Mesothelial cell of epicardium (in vitro differentiated cells): ENCODE measurements at places on chromosomes 1 and 21. TPM values are rescaled to one million over a fixed set of nuclear protein-coding genes. Genes with fewer than 3 reads are reported as not detected.

GRCh38 chr1:168466714-168467131 is 77.1 kb downstream of the XCL2 start:
- H3K36me3 ChIP-seq = peaks cover under 1% of the 10 kb centered on the region
- no peak for DNase-seq
- H3K4me3 ChIP-seq = no peak overlapping the region

DNA sequence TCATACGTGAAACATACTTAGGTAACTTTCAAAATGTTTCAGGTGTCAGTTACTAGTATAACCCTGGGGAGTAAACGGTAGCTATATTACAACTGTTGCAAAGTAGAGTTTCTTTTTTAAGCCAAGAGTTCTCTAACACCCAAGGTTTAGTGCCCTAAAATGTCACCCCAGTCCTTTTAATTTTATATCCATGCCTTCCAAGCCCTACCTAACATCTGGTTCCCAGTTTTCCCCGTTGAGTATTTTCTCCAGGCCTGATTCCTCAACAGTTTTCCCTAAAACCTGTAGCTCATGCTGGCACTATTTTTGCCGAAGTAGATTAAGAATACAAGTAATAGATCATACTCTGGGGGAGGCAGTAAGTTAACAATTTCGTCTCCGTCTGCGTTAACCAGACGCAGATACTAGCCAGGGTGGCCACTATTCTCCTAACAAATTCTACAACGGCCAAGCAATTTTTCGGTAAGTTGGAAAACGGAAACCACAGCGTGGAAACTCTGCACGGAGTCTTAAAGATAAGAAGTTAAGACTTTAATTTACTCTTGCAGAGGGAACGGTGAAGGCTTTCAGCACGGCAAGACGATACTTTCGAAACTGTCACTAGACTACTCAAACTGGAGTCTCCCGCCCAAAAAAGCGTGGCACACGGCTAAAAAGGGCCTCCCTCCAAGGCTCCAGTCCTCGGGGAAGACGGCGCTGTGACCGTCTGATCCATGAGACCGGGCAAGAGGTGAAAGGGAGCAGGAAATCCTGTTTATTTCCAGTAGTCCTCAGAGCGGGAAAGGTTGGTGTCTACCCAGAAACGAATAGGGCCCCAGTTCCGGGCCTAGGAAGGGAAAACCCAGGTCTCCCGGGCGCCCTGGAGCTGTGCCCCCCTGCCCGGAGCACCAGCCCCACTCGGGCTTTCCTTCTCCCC is 945 bp downstream of the SRSF4 start:
- H3K36me3 ChIP-seq = peaks cover 8% of the 10 kb centered on the region
- peaks cover 37% of the 10 kb centered on the region for H3K4me1 ChIP-seq
- H3K27ac ChIP-seq = peak overlapping the region; percentile 98
- DNase-seq = no peak

DNA sequence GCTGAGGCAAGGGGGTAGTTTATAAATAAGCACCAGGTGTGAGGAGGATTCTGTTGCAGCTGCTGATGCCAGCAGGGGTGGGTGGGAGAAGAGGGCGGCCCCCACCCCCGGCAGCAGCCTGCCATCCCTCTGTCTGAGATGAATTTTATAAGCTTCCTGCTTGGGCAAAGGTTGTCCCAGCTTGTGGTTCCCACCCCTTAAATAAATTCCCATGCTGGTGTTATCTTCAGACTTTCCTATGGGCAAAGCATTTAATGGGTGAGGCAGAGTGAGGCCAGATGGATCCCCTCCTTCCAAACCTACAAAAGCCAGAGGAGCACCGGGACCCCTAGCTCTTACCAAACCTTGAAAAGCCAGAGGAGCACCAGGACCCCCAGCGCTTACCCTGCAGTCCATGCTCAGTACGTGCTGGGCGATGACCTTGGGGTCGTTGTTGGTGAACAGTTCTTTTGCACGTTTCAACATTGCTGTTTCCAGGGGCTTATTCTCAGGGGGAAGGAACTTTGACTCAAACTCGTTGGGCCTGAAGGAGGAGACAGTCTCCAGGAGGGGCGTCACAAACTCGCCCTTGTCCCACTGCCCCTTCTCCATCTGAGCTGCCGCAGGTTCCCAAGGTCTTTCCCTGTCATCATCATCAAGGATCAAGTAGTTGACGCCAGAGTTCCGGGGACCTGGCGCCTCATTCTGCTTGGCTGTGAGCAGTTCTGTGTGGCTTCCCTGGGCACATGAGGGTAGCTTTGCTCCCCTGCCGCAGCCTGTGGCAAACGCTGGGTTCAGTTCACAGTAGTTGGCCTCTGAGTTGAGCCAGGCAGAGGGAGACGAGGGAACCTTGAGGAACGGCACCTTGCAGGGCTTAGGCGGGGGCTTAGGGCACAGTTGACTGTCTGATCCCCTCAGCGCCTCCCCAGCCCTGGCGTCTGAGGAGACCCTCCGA is 99.5 kb downstream of the BCAR3 start:
- no peaks in the 10 kb centered on the region for H3K27me3 ChIP-seq
- H3K4me1 ChIP-seq = peaks cover 48% of the 10 kb centered on the region
- H3K36me3 ChIP-seq = no peaks in the 10 kb centered on the region

E2F2 gene
- total RNA-seq = 4.2 to 5.7 TPM (median 4.8 TPM) in 3 replicates

LAMC2 gene
- 9.2 to 10.4 TPM (median 9.9 TPM) in 3 replicates for total RNA-seq

HFM1 gene
- 6.1 to 9.0 TPM (median 7.4 TPM) in 3 replicates for total RNA-seq

DNA sequence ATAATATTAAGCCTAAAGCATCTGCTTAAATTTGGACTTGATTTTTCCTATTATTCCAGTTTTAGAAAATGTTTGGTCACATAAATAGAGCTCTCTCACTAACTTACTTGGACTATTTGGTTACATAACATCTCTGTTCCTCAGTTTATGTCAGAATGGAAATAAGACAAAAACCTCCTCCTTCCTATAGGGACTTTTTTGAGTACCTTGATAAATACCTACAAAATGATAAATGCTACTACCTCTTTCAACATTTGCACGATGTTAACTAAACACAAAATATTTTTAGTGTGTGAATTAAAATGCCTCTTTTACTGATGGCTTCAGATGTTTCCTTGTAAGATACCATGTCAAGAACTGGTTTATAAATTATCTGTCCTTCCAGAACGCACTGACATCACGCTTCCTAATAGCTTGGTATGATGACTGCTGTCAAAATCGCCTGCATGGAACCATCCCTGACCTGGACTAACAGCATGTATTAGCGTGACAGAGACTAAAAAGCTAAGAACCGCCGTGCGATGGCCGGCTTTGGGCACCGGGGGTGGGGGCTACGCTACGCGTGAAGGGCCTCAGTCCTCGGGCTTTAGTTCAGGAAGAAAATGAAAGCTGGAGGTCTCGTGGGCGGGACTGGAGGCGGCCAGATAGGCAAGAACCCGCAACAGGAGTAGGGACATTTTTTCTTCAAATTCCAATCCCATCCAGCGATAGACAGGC is 133.2 kb upstream of the BARHL2 start:
- peaks cover 71% of the 10 kb centered on the region for H3K27me3 ChIP-seq
- H3K27ac ChIP-seq = peak overlapping the region; percentile 33
- peaks cover 7% of the 10 kb centered on the region for H3K4me1 ChIP-seq
- peak overlapping the region; percentile 82 for H3K4me3 ChIP-seq
- H3K36me3 ChIP-seq = no peaks in the 10 kb centered on the region
